ENCODE measurements at places on chromosomes 1 and 21.
A peak's percentile ranks its signal among the peaks of the same experiment; 100 is the strongest.

GRCh38 chr1:231934797-231935196, 308.2 kb downstream of the DISC1 start:
- DNase-seq, result no peak

DNA sequence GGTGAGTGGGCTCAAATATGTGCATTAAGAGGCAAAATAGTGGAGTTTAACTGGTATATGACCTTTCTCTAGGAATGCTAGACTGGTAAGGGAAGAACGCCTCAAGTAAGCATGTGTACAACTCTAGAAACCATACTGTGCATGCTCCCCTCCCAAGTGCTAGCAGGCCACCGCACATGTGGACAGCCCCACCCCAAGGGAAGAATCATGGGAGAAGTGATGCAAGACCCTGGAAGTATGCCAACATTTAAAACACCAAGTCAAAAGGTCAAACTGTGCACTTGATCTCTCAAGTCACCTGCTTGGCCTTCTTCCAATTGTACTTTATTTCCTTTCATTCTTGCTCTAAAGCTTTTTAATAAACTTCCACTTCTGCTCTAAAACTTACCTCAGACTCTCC, 120.4 kb downstream of the WDR3 start:
- DNase-seq, result no peak

- DNase-seq, result no peak
Measured at GRCh38 chr1:31617218-31617915, at the start of gene HCRTR1. TSS of gene HCRTR1 (plus strand) at chr1:31617689. CDS start at chr1:31619193, 1,504 bp downstream.

GRCh38 chr1:157380523-157380922, 171.8 kb downstream of the FCRL5 start:
- DNase-seq, result no peak

DNA sequence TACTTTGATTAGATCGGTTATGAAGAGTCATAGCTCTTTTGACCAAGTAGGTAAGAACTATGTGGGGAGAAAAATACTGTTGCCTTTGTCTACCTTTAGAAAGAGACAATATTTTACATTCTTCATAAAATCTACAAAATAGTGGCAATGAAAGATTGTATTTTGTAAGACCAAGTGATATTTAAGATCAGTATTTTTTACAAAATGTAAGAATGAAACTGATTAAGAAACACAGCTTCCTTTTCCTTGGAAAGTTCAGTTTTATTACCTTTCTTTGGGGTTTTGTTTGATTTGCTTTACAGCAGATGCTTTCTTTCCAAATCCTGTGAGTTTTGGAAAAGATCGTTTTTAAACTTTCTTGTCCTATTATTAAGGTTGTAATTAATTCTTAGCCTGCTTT, 69.8 kb downstream of the SLC35A3 start:
- no peak for DNase-seq

GRCh38 chr1:185297982-185298381, 19.1 kb downstream of the IVNS1ABP start:
- DNase-seq, result no peak

GRCh38 chr1:7398982-7399381, 372.1 kb upstream of the VAMP3 start:
- DNase-seq, result no peak

DNA sequence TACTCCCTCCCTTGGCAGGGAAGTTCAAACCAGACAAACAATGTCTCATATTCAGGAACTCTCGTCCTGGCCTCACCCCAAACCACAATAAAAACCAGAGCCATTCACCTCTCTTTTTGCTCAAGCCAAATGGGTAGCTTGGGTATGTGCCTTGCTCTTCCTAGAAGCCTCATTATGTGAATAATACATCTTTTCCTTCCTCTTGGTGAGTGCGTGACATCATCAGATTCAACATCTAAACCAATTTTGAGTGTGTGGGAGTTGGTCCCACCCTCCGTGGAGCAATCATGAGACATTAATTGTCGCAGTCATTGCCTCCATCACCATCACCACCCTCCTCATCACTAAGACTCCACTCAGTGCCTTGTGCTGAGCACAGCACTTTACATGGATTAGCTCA, 482.9 kb downstream of the PTPRU start:
- no peak for DNase-seq

GRCh38 chr1:205301205-205301821, 20.2 kb downstream of the NUAK2 start:
- peak; percentile 66 for DNase-seq

GRCh38 chr1:52424231-52424636, 19.8 kb downstream of the PRPF38A start:
- no peak for DNase-seq

GRCh38 chr21:29504751-29505321, 206.1 kb downstream of the BACH1 start:
- no peak for DNase-seq

- no peak for DNase-seq
Measured at GRCh38 chr1:185984113-185984836, 250.1 kb downstream of the HMCN1 start.

GRCh38 chr1:23403038-23403336, 21.6 kb downstream of the TCEA3 start:
- DNase-seq, result peak; percentile 55

DNA sequence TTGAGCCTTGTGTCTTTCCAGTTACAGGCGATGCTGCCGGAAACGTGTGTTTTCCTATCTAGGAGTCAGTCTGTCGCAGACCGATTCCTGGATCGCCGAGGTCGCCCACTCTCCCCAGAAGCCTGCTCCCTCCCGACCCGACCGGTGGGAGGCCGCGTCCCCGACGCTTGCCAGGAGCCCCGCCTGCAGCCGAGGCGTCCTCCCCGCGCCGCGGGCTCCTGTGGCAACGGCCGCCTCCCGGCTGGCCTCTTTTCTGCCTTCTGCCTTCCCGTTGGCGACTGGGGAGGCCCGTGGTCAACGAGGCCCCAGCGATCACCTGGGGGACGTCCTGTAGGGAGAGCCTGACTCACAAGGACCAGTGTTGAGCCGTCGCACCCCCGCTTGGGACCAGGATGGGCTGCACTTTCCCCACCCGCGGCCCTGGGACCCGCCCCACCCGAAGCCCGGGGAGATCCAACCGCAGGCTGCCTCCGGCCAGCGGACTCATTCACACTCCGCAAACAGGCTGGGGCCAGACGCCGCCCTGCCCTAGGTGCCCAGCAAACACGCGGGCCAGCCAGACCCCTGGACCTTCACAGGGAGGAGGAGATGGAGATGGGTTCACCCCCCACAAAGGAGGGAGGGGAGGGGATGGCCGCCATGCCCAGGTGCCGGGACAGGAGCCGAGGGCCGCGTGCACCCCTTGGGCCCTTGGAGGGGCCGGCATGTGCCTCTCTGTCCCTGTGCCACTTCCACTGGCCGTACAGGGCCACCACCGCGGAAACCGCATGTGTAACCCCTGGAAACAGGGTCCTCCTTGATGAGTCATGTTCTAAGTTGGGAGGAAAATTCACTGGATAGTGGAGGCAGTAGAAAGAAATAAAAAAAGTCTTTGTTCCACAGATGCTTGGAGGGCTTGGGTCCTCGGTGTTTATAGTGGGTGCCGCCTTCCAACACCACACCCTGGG, 7.2 kb upstream of the COL6A1 start:
- DNase-seq, result no peak

GRCh38 chr1:223674119-223674890, 8.8 kb upstream of the CAPN8 start:
- DNase-seq, result no peak

Measured in 8988T (cell line).